ENCODE measurements at places on chromosomes 11 and 22.

GRCh38 chr11:75365711-75366181, 14.3 kb upstream of the ARRB1 start:
- DNase-seq = no peak

- no peak for DNase-seq
Measured at GRCh38 chr11:127478826-127479225, 478.3 kb upstream of the KIRREL3 start.

GRCh38 chr11:77542296-77542695, 47.5 kb upstream of the AQP11 start:
- no peak for DNase-seq

DNA sequence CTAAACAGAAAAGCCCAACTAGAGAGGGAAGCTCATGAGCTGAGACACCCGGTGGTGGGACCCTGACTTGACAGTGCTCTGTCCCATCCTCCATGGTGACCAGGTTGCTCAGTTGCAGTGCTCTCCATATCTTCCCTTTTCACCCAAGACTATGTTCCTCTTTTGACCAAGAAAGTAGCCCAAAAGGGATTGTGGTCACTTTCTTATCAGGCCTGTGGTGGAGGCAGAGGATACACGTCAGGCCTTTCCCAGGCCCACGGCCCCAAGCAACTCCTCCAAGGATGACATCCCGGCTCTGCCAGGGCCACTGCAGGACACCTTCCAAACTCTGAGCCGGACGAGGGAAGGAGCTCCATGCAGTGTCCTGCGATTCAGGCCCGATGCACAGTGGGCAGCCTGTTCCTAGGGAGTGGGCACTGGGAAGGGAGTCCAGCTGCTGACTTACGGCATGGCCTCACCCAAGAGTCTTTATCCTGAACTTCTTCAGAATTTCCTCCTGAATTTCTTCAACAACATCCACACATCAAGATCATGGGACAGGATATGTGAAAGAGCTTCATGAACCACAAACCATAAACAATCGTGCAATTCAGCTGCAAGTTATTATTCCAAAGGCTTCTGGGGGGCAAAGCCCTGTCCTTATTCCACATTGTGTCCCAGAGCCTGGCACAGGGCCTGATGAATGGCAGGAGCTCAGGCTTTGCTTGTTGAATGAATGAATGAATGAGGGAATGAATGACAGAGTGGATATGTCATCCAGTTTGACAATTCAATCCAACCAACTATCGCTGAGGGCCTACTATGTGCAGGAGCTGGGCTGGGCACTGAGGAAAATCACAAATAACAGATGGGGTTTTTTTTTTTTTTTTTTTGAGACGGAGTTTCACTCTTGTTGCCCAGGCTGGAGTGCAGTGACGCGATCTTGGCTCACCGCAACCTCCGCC, 36.0 kb upstream of the MYH9 start:
- DNase-seq = no peak

GRCh38 chr22:37472418-37473006, 13.7 kb downstream of the MFNG start:
- DNase-seq = peak; percentile 42

- no peak for DNase-seq
Measured at GRCh38 chr22:39530116-39530515, 2.4 kb downstream of the RPS19BP1 start.

All from kidney tubule cell (primary cell).